ENCODE measurements at places on chromosomes 2 and 18.

GRCh38 chr2:24403832-24404212 lies 43.5 kb upstream of the ITSN2 start:
- DNase-seq = no peak

DNA sequence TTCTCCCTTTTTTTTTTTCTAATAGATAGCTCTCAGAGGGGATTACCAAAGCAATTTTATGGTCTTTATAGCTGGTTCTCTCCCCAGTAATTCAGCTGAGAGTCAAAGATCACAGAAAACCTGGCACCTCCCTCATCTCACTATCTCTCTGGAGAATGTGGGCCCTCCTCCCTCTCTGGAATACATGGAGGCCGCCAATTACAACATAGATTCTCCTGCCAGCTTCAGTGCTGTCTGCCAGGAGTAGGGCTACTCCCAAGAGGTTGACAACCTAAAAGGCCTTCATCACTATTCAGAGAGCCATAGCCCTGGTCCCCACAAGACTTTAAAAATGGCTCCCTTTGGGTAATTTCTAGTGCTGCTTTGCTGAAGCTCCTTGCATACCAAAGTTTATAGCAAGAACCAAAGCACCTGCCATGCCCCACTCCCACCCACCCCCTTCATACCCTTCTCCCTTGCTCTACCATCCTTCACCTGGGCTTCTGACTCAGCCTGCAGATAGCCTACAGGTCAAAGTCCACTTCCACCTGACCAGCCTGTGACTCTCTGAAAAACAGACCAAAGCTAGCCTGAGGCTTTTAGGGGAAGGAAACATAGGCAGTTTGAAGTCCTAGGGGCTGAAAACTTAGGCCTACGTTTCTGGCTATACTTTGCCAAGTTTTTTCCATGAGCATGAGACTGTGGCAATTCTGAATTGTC lies 472.3 kb downstream of the TNS1 start:
- DNase-seq = no peak

- no peak for DNase-seq
Observed at GRCh38 chr18:10190564-10190963, 263.9 kb upstream of the APCDD1 start.

- peak; percentile 69 for DNase-seq
Observed at GRCh38 chr2:145563741-145564615, 1044.1 kb upstream of the ZEB2 start.

- no peak for DNase-seq
Observed at GRCh38 chr2:46704041-46704440, 211.6 kb downstream of the MCFD2 start.

- no peak for DNase-seq
Observed at GRCh38 chr2:166042356-166042755, 85.5 kb downstream of the SCN1A start.

DNA sequence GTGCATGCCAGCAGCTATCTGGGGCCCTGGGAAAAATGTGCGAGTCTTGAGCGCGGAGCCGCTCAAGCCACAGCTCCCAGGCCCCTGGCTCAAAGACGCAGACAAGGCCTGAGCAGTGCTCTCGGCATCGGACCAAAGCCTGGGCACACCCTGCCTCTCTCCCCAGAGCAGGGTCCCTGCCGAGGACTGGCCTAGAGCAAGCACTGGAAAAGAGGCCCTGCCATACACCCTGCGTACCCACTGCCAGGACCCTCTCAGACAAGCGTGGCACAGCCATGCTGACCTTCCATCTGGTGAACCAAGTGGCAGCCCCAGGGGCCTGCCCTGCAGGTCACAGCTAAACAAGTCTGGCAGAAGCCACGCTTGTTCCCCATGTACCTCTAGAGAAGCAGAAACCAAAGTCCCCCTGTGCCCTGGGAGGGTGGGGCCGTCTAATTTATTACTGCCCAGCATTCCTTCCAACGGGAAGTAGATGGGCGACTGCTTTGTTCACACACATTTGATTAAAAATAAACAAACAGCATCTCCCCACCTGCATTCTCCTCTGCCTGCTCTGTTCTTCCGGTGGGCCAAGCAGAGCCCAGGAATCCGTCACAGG lies 14.0 kb downstream of the STK25 start:
- DNase-seq = no peak

DNA sequence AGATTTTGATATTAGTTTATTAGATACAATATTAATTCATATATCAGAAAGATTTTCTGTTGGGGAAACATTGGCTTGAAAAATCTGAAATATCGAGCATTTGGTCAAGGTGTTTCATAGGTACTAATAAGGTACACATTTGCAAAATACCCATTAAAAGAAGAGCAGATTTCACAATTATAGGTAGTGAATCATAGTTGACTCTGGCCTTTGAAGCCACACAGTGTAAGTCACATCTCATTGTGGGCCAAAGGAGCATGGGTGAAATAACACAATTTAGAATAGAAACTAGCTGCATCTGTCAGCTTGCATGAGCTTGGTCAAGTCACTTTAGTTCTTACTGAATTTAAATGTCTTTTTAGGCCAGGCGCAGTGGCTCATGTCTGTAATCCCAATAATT lies 4.9 kb downstream of the KDM3A start:
- no peak for DNase-seq

- no peak for DNase-seq
Observed at GRCh38 chr2:207750876-207751275, 18.8 kb downstream of the FZD5 start.

DNA sequence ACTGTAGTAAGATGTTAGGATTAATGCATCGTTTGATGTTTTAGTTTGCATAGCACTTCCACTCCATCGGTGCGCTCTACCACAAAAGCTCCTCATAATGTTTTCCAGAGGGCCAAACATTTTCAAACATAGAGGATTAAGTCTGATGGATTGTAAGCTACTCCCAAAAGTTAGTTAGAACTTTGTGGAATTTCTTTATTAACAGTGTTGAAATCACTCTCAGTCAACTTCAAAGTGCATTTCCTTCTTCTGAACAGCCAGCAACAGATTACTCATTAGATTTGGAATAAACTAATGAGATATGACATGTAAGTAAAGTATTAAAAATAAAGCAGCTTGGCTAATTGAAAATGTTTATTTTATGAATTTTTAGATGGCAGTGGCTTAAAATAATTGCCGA lies 30.1 kb upstream of the CTAGE1 start:
- DNase-seq = no peak

- no peak for DNase-seq
Observed at GRCh38 chr2:55923091-55923981, at the start of gene EFEMP1. Gene EFEMP1, minus strand, starts transcription at chr2:55923782. Its CDS starts 1,342 bp downstream, at chr2:55922440.

DNA sequence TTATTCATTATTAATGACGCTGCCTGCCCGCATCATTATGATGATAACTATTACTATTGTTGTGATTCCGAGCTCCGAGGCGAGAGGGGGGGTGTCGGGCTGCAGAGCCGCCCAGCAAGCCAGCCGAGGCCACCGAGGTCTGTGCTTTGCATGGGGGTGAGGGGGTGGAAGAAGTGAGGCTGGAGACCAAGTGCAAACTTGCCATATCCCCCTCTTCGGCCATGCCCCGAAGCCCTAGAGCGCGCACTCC lies 3.6 kb downstream of the BCL11A start:
- DNase-seq = no peak

- no peak for DNase-seq
Observed at GRCh38 chr2:85427300-85427835, 8.9 kb downstream of the SH2D6 start.

DNA sequence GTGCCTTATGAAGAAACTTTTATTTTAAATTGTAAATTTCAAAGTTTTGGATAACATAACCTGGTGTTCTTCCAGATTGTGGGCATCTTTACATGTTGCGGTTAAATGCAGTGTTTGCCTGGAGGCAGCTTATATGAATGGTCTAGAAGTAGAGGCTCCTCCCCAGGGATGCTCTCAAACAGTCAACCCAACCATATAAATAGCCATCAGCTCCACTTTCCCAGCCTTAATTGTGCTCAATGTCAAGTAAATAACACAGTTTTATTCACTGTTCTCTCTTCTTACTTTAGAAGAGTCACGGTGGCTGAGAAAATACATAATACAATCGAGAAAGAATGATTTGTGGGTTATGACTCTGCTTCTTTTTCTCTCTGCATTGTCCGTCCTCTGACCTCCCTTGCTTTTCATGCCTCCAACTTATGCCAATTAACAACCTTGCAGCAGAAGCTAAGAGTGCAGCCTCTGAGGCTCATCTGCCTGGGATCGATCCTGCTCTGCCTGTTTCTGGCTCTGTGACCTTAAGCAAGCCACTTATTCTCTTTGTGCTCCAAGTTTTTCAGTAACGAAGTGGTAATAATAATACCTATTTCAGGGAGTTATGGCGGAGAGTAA lies 100.3 kb downstream of the DAW1 start:
- DNase-seq = no peak

- DNase-seq = no peak
Observed at GRCh38 chr18:58041633-58042032, 2.4 kb upstream of the NEDD4L start.

GRCh38 chr2:122031544-122032263 lies 276.3 kb downstream of the TSN start:
- no peak for DNase-seq

GRCh38 chr2:240814946-240815760 lies 4.9 kb downstream of the KIF1A start:
- no peak for DNase-seq

- no peak for DNase-seq
Observed at GRCh38 chr18:76487070-76487469, 8.0 kb downstream of the ZNF516 start.

DNA sequence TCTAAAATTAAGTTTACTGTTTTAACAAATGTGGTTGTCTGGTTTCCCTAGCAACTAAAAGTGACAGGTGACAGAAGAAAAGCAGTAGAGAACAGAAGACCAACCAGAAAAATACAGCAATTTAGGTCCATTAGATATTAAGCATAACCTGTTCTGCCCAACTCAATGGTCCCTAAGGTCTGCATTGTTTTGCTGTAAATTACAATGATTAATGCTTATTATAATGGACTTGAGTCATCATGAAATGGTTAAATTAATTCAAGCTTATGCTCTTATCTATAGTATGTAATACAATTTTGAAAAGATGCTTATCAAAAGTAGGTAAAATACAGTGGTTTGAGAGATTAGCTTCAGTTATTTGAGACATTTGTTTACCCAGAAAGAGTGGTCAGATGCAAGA lies 378.0 kb downstream of the GRB14 start:
- DNase-seq = no peak
